ENCODE measurements at places on chromosomes 16 and 17.
A peak's percentile ranks its signal among the peaks of the same experiment; 100 is the strongest.

DNA sequence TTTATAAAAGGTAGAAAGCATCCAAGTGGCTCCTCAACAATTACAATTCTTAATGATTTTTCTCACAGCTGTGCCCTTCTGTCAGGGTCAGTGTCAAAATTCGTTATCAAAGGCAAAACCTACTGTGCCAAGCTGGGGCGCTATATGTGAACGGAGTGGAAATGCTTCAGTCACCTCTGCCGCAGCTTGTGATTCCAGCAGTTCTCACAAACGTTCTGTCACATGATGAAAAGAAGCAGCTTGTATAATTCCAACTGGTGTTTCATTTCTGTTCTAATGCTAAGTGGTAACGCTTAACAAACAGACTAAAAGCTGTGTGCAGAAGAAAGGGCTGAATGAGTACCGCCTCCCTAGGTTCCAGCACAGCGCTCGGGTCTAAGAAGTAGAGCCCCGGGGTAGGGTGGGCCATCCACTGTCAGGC, 14.2 kb downstream of the PLD6 start:
- DNase-seq: no peak

GRCh38 chr17:76146053-76146851, 5.2 kb upstream of the FOXJ1 start:
- DNase-seq: peak; percentile 16

- DNase-seq: peak; percentile 89
These were observed 10.2 kb upstream of the HOXB9 start for GRCh38 chr17:48636177-48637018.

- DNase-seq: peak; percentile 93
These were observed 27.7 kb upstream of the DHRS7B start for GRCh38 chr17:21098934-21099689.

DNA sequence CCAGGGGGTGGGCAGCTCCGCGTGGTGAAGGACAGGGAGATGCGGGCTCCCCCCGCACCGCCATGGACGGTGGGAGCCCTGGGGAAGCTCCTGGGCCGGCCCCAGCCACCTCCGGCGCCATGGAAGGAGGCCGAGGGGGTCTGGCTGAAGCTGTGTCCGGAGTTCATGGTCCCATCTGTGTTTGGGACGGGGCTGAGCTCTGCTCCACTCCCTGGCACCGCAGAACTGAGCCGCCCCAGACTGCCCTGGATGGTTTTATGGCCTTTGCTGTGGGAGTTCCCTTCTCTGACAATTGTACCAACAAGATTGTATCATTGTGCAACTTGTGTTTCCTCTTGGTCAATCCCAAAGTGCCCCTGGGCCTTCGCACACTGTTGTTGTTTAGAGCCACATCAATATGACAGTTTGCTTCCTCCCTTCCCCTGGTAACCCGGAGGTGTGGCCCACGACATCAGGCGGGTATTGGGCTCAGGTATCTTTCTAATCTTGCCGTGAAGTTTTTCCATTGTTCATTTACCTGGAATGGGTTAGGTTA, 942 bp downstream of the KRT23 start:
- no peak for DNase-seq

DNA sequence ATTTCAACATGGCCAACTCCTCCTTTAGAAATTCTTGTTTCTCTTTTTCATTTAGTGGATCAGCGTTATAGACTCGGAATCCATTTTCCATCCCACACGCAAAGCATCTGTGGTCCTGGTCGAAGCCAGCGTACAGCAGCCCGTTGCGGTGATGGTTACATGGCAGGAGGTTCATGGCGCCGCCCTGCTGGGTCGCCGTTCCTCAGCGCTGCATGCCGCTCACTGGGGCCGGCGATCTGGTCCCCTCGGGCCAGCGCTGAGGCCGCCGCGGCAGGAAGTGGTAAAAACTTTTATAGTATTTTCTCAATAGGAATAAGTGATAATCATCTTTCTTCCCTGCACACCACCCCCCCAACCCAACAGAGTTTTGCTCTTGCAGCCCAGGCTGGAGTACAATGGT, 29.9 kb upstream of the RHOT1 start:
- no peak for DNase-seq

- DNase-seq: peak; percentile 72
These were observed 4.7 kb upstream of the SLC13A2 start for GRCh38 chr17:28468781-28469180.

- no peak for DNase-seq
These were observed 21.8 kb downstream of the RAB11FIP4 start for GRCh38 chr17:31413081-31413799.

GRCh38 chr16:67644038-67644437, 906 bp upstream of the CARMIL2 start:
- no peak for DNase-seq

DNA sequence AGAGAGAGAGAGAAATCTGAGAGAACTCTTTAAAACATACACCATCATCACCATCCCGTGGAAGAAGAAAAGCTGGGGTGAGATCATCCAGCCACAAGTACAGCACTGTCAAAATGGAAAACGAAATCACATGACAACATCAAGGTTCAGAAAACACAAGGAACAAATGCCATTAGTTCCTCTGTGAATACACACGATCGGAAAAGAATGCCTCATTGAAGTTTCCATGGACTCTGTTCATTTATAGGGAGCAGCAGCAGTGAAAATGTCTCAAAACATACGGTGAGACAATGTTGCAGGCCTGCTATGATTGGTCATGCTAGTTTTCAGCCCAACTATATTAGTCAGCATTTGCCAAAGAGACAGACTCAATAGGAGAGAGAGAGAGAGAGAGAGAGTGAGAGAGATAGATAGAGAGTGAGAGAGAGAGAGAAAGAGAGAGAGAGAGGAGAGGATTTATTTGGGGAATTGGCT, 4.4 kb downstream of the CFAP97D1 start:
- DNase-seq: peak; percentile 16

GRCh38 chr17:62626719-62627218, 701 bp upstream of the MRC2 start:
- DNase-seq: peak; percentile 27

GRCh38 chr16:79656553-79657115, 56.1 kb upstream of the MAF start:
- no peak for DNase-seq

GRCh38 chr16:86996081-86996480, 321.1 kb downstream of the C16orf95 start:
- no peak for DNase-seq

- DNase-seq: no peak
These were observed 10.5 kb downstream of the TSPOAP1 start for GRCh38 chr17:58318065-58318481.

- no peak for DNase-seq
These were observed 74.2 kb upstream of the MARCHF10 start for GRCh38 chr17:62882284-62882683.

- DNase-seq: no peak
These were observed 14.5 kb downstream of the SLC7A6OS start for GRCh38 chr16:68296291-68296690.

Measured in activated CD4-positive, alpha-beta T cell treated with anti-CD3 and anti-CD28 coated beads, Interleukin-2, Interleukin-6, amounts not matched to agents 100 ng/mL and 50 ng/mL, durations not matched to agents 16 hours and 8 hours (primary cell).